ENCODE measurements at places on chromosomes 3 and 15.

DNA sequence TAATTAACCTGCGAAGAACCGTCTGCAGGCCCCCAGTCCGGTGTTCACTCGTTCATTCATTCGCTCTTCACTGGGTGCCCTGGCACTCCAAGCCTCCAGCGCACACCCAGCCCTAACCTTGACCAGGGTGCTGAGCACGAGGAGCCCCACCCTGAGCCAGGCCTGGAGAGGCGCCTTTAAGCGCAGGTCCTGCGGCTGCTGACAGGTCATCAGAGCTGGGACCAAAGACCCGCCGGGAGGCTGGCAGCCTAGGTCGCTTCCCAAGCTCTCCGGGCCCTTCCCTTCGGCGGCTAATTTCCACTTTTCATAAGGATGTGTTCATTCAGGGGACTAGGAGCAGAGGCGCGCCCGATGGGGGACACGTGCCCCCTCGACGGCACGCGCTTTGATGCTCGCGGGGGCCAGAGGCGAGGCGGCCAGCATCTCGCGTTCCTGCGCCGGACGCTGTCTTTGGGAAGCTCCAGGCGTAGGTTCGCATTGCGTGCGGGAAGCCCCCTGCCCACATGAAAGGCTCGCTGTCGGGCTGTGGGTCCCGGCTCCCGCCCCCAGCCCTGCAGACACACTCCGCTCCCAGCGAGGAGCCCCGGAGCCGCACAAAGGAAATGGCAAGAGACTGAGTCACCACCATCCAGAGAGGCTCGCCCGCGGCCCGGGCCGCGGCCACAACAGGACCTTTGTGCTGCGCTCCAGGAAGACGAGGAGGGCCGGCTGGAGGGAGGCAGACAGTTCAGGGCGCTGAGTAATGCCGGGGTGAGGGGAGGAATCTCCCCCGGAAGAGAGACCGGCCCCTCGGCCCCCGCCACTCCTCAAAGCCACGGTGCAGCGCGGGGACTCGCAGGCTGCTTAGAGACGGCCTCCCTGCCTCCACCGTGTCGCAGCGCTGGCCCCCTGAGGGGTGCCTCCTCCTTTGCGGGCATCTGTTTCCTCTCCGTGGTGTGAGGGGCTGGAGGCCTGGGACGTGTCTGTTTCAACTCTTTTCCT lies 266.4 kb upstream of the HES1 start:
- DNase-seq = no peak

DNA sequence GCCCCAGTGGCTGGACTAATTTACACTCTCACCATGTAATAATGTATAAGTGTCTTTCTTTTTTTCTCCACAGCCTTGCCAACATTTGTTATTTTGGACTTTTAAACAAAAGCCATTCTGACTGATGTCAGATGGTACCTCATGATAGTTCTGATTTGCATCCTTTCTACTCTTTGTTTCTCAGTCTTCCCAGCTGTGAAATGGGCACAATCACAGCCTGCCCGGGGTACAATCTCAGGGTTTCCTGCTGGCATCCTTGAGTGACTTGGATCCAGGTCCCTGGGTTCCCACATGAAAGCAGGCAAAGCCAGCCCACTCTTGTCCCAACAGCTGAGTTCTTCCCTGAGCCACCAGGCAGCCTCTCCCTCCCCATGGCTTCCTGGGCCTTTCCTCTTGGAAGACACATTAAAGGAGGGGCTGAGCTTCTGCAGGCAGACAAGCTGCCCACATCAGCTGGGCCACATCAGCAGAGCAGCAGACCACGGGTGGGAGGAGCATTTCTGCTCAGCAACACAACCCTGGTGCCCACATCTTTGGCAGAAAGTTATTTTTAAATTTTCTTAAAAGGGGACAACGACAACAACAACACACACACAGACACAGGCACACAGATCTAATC lies 82.0 kb downstream of the MYLK start:
- DNase-seq = no peak

DNA sequence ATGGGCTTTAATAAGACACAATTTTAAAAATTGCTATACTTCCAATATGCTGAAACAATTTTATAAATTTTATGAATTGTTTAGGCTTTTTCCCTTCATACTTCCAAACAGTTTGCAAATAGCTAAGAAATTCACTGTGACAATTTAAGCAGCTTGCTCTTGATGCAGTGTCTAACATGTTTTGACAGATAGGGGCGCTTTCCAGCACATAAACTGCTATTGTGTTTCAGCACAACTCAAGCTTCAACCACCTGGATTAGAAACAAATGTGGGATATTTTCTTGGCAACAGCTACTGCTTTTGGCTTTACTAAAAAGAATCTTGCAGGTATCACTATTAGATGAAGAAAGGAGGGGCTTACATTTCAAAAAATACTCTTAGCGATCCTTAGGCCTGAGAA lies 565.8 kb upstream of the DPPA4 start:
- DNase-seq = no peak

DNA sequence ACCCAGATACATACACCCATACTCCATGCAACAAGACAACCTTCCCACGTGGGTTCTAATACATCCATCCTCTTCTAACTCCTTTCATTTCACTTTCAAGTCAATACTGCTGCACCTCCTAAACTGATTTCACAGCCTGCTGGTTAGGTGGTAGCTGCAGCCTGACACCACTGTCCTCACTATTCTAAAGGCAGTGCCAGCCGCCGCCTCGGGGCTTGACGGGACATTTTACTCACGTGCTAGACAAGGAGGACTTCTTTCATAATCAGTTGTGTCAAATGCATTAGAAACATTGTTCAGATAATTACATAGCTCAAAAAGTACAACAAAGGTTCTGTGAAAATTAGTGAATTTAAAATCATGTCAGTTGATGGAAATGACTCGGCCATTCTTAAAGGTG lies 6.3 kb downstream of the UROC1 start:
- DNase-seq = no peak

- no peak for DNase-seq
Observed at GRCh38 chr3:141578202-141578973, 91.6 kb downstream of the RASA2 start.

DNA sequence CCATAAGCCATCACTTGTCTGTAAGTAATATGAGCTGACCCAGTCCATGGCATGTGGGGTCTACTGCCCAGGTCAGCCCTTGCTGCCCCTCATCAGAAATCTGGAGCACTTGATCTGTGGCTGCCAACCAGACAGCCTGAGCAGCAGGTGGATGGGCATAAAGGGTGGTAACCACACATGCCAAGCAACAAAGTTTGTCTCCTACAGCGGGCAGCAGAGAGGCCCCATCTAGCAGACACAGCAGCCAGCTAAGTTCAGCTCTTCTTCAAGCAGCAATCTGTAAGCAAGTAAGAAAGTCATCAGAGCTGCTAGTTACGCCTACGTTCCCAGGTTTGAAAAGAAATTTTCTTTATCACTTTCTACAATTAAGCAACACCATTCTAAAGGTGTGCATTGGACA lies 27.9 kb downstream of the CHCHD4 start:
- DNase-seq = no peak

DNA sequence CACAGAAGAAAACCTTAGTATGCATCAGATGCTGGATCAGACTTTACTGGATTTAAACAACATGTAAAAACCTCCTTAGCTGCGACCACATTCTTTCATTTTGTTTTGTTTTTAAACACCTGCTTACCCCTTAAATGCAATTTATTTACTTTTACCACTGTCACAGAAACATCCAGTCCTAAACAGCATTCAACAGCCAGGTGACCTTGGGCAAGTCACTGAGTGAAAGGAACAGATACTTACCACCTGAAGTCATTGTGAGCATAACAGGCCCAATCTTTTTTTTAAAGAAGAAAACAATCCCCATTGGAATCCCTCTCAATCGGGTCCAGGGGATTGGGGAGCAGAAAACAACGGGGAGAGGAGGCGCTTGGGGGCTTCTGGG lies 390 bp downstream of the STARD5 start:
- no peak for DNase-seq

DNA sequence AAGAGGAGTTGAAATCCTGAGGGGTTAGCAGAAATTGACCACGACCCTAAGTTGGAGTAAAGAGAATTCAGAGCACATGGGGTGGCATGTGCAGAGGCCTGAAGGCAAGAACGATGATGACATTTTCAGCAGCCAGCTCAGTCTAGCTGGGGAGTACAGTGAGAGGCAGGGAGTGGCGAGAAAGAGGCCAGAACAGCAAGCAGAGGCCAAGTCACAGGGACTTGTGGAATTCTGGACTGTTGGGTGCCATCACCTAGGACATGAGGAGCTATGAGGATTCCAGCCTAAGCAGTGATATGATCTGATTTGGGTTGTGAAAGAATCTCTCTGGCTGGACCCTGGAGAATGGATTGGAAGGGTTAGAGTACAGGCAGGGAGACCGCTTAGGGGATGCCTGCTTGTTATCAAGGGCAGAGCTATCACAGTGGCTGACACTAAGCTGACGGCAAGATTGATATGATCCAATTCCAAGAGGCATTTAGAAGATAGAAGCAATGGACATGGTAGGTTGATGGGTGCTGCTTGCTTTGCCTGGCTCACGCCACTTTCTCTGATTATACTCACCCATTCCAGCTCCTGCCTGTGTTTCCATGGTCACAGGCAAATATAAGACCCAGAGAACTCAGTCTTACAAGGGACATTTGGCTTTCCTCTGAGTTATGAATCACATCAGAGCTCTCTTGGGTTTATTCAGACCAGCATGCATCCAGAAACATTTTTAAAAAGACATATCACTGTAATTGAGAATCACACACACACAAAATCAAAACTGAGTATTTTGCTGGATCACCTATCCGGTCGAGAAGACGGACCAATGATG lies 66.4 kb downstream of the LRTM1 start:
- DNase-seq = no peak

DNA sequence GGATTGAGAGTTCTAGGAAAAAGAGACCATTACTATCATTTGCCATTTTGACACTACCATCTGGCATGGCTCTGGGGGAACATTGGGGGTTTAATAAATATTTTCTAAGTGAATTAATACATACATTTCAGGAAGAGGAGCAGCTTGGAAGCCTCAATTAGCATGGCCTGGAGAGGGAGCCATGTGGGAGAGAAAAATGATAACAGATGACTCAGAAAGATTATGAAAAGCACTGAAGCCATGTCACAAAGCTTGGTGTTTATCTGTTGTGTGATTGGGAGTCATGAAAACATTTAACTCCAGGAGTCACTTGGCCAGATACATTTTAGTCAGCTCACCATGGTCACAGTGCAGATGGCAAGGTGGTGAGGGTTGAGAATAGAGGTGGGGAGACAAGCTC lies 121.0 kb downstream of the SSR3 start:
- no peak for DNase-seq

- DNase-seq = no peak
Observed at GRCh38 chr3:146575636-146576035, 29.5 kb downstream of the PLSCR5 start.

DNA sequence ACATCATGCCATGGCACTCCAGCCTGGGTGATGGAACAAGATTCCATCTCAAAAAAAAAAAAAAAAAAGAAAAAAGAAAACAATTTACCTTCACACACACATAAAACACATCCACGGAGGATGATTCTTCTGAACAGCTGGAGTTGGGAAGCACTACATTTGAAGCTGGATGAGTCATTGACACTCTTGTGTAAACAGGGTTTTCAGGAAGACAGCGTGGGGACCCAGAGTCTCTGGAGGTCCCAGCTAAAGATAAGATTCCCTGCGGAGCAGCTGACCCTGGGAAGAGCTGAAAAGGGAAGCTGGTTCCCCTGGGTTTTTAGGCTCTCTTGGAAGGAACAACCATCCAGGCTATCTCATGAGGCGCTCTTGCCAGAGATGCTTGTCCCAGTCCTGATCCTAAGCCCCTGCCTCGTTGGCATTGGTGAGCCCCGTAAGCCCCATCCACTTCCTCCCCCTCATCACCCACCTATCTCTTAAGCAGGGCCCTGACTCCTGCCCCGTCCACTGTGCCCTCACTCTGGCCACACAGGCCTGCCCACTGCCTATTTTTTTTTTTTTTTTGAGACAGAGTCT lies 32.0 kb upstream of the FURIN start:
- DNase-seq = no peak

DNA sequence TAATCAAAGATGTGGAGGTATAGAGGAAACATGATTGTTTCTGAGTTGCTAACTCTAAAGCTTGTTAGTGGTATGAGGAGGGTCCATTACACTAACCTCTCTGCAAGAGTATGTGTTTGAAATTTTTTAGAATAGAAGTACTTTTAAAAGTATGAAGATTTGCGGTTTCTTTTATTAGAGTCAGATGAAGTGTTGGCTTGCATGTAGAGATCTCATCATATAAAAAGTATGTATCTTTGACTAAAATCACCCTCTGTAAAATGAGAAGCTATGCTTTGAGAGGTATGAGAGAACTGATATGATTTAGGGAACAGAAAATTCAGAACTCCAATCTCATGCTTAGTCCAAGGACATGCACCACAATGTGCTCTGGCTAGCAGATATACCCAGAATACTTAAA lies 140.4 kb upstream of the MBNL1 start:
- DNase-seq = no peak

DNA sequence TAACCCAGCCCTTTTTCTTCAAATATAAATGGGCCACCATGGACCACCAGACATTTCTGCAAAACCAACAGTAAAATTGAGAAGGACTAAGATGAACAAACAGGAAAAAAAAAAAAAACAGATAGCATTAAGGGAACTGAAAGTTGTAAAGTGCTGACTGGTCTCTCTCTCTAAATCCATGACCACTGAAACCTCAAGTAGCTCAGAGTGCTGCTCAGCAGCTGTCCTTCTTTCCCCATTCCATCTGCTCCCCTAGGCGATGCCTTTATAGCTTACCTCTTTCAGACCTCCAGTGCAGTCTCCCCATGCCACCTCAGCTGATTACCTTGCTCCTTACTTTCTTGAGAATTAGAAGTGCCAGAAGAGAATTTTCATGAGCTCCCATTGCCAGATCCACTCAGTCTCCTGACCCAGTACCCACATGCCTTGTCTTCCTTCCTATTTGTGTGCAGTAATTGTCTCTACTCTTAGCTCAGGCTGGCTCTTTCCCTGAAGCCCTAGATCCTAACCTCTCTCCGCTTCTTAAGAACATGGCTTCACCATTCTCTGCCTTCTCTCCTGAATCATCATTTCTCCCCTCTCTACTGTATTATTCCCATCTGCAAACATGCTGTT lies 23.9 kb upstream of the XIRP1 start:
- DNase-seq = no peak

GRCh38 chr3:53242155-53242554 lies 13.7 kb downstream of the TKT start:
- no peak for DNase-seq

- no peak for DNase-seq
Observed at GRCh38 chr15:44015545-44016305, 179.3 kb downstream of the FRMD5 start.
